ENCODE measurements at places on chromosomes 2 and 18.

DNA sequence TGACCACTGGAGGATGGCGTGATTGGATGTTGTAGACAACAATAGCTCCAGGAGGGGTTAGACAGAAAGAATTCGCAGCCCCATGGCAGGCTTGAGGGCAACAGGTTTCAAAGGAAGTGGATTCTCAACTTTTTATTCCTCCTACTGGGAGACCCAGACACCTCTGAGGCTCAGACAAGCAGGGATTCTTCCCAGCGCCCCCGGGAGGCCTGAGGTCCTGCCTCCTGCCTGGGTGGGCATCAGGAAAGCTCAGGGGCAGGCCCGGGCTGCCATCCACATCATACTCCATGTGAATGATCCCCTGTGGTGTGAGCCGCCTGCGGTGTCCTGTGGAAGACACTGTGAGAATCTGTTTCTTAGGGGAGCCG lies 203.5 kb downstream of the CYP26B1 start:
- DNase-seq, result no peak

DNA sequence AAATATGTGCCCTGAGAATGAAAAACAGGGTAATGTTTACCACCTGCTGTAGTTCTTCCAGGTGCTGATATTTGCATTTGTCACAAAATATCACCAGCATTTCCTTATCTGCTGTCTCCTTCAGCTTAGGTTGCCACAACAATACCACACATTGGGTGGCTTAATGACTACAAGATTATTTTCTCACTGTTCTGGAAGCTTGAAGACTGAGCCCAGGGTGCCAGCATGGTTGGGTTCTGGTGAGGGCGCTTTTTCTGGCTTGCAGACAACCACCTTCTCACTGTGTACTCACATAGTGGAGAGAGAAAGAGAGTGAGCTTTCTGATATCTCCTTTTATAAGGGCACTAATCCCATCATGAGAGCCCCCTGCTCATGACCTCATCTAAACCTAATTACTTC lies 407.5 kb upstream of the RGPD4 start:
- DNase-seq, result no peak

DNA sequence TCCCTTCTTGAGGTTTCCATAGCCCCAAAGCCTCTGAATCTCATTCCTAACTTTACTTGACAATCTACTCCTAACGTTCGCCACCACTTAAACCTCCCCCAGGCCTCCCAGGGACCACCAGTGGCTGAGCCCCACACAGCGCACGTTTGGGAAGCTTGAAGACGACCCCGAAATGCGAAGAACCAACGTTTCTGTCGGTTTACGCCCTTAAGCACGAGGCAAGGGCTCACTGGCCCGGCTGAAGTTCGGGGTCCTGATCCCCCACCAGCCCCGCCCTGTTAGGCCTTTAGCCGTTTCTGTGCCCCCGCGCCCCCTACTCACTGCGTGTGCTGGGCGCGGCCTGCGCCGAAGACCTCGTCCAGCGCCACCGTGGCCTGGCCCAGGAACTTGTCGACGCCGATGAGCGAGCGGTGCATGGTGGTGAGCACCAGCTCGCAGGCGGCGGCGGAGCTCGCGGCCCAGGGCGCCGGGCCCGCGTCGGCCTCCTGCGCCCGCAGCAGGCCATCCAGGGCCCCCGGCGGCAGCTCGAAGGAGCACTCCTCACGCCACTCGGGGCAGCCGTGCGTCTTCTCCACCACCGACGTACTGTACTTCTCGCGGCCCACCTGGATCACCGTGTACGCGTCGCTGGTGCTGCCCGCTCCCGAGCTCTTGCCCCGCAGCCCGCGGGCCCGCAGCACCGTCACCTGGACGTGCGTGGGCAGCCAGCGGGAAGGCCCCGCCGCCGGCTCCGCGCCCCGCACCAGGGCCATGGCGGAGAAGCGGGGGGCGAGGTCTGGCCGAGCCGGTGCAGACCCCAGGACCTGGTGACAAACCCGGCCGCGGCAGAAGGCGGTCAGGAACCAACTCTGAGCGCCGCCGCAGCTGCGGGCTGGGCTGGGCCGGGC lies 479 bp downstream of the RAB11FIP5 start:
- DNase-seq, result peak; percentile 6

DNA sequence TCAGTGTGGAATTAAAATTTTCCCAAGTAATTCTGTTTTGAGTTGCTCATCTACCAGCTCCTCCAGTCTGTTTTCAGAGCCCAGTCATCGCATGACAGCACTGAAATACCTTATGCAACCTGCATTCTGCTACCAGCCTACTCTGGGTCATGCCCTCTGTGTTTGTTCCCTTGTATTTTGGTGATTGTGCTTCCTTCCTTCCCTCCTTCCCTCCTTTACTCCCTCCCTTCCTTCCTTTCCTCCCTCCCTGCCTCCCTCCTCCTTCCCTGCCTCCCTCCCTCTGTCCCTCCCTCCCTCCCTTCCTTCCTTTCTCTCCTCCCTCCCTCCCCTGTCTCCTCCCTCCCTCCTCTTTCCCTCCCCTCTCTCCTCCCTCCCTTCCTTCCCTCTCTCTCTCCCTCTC lies 289.6 kb downstream of the CDH2 start:
- DNase-seq, result no peak

DNA sequence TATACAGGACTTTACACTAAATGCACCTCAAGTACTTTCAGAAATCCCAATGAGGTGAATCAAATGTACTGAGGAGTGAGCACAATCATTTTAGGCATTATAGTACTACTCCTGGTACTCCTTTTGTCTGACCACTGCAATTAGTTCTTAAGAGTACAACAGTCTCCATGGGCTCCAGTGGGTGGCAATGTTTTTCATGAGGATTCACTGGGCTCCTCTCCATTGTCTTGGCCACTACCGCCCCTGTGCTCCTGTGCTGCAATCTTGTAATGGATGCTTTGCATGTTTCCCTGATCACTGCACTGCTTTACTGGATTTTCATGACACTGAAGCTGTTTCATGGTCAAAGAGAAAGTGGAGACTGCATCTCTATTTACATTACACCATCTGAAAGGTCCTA lies 268.5 kb upstream of the ZSWIM2 start:
- no peak for DNase-seq

DNA sequence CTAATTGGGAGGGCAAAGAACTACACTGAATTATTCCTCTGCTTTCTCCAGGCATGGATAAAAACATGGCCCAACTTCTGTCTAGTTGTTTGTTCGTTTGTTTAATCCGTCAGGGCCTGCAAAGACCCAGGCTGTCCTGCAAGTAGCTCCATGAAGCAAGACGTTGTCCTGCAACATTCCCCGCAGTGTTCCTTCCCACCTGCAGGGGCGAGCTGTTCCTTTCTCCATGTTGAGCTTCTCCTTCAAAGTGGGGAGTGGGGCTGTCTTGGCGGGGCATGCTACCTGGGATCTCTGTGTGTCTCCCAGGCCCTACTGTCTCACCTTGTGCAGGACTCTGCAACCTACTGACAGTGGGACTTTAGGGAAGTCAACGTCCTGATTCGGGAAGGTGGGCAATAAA lies 264.0 kb upstream of the SMIM21 start:
- no peak for DNase-seq

Measured in inflammatory macrophage treated with lipopolysaccharide for 4 hours (primary cell).